ENCODE measurements at places on chromosomes 7 and 10.
A peak's percentile ranks its signal among the peaks of the same experiment; 100 is the strongest.

DNA sequence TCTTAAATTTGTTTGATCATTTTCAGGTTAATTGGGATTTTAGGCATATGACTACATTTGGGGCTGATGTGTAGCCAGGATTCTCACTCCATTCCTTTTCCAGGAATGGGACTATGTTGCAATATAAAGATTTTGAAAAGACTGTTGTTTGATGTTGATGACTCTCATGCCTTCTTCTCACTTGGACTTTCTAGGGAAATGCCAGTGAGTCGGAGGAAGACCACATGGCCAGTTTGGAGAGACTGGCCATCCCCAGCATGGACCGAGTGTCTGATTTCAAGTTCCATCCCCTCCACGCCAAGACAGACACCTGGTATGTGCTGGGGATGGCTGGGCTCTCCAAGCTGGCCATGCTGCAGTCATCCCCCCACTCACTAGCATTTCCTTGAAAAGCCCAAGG is 5.5 kb downstream of the IGFBP3 start:
- DNase-seq = no peak

GRCh38 chr7:126529833-126530232 is 722.9 kb downstream of the GRM8 start:
- no peak for DNase-seq

DNA sequence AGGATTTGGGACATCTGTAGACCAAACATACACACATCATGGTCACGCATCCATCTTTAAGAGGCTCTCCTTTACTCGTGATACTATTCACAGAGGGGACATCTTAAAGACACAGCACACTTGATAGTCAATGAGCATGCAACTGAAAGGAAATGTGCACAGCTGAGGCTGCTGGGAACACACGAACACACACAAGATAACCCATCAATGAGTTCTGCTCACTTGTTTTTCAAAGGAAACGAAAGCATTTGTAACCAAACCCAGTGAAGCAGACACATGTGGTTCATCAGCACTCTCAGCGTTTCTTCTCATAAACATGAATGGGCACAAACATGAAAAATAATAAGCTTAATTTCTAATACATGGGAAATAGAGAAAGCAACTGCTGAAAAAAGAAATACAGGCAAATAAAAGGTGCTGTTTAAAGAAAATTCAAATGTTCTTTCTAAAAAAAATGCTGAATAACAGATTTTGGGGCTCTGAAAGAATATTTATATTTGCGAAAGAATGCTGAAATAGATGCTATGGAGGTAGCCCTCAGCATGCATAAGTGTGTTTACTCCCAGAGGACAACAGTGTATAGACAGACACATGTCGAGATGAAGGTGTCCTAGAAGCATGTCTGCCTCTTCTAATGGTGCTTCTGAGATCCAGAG is 59.7 kb upstream of the LAMB4 start:
- DNase-seq = no peak

GRCh38 chr7:84975586-84976185 is 211.2 kb downstream of the SEMA3D start:
- DNase-seq = no peak

DNA sequence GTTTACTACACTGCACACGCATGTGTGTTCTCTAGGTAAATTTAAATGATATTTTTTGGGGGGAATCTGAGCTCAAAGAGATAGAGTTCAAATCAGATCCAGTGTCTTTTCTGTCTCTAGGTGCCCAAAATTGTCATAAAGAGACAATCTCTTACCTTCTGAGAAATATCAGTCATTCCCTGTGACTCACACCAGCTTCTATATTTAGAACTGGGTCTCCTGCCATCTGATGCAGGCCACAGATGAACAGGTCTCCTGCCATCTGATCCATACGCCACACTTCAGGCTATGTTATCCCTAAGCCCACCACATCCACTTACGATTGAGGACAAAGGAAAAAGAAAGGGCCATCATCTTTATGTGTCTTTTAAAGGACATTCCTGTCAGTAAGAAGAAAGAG is 136.3 kb upstream of the LAMB4 start:
- DNase-seq = no peak

GRCh38 chr7:36280840-36281812 is 108.5 kb upstream of the ANLN start:
- no peak for DNase-seq

DNA sequence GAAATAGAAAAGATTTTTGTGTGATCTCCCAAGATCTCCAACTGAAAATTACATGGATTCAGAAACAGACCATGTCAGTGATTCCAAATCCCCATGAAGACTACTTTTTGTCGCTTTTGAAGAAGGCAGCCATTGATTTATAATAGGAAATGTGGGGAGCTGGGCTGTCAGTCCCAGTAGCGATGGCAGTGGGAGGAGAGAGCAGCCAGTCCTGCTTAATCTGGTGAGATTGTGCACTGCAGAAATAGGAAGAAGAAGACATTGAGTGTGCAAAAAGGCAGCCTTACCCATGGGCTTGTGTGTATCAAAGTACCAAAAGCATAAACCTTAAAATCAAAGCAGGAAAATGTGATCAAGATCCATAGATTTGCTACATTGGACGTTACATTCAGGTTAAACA is 4.8 kb downstream of the ADRB1 start:
- DNase-seq = no peak

GRCh38 chr7:102925976-102926782 is 13.4 kb downstream of the LRRC17 start:
- no peak for DNase-seq

DNA sequence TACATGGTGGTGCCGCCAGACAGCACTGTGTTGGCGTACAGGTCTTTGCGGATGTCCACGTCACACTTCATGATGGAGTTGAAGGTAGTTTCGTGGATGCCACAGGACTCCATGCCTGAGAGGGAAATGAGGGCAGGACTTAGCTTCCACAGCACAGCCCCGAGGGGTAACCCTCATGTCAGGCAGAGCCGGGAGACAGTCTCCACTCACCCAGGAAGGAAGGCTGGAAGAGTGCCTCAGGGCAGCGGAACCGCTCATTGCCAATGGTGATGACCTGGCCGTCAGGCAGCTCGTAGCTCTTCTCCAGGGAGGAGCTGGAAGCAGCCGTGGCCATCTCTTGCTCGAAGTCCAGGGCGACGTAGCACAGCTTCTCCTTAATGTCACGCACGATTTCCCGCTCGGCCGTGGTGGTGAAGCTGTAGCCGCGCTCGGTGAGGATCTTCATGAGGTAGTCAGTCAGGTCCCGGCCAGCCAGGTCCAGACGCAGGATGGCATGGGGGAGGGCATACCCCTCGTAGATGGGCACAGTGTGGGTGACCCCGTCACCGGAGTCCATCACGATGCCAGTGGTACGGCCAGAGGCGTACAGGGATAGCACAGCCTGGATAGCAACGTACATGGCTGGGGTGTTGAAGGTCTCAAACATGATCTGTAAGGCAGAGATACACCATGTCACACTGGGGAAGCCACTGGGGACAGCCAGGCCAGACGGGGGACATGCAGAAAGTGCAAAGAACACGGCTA is 104.6 kb upstream of the TNRC18 start:
- DNase-seq = no peak

- DNase-seq = no peak
Measured at GRCh38 chr10:61688551-61689308, 26.0 kb downstream of the CABCOCO1 start.

GRCh38 chr10:99760321-99760720 is 22.1 kb upstream of the ABCC2 start:
- DNase-seq = no peak

- no peak for DNase-seq
Measured at GRCh38 chr7:116135306-116135705, 75.0 kb upstream of the TES start.

- no peak for DNase-seq
Measured at GRCh38 chr7:47143339-47143738, 438.6 kb downstream of the TNS3 start.

DNA sequence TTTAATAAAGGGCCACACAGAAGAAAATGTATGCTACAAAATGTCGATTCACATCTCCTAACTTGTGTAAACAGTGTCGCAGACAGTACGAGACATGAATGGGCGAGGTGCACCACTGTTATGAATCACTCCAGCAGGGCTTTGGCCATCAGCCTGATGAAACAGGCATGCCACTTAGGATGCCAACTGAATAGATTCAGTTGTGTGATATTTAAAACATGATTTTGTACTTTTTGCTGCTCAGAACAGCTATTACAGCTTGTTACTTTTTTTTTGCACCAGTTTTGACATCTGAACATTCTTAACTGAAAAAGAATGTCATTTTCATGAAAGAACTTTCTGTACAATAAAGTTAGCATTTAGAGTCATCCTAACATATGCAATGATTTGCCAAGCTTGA is 138.1 kb downstream of the VTI1A start:
- no peak for DNase-seq

- no peak for DNase-seq
Measured at GRCh38 chr10:17488848-17489247, 34.5 kb upstream of the ST8SIA6 start.

- DNase-seq = peak; percentile 39
Measured at GRCh38 chr7:149284343-149284742, 22.3 kb downstream of the ZNF783 start.

DNA sequence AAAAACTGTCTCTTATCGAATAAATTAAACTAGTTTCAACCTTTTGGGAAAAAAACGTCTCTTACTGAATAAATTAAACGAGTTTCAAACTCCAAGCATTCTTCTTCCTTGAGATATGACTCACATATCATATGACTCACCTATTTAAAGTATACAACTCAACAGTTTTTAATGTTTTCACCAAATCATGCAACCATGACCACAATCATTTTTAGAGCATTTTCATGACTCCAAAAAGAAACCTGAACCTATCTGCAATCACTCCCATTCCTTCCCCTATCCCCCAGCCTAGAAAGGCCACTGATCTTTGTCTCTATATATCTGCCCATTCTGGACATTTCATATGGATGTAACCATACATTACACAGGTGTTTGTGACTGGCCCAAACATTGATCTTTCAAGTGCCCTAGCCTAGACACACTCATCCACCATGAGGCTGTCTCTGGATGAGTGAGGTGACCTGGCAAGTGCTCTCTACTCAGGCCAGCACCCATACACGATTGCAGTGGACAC is 115.3 kb downstream of the PIP4K2A start:
- no peak for DNase-seq

- DNase-seq = no peak
Measured at GRCh38 chr7:81075150-81075549, 156.3 kb upstream of the SEMA3C start.

DNA sequence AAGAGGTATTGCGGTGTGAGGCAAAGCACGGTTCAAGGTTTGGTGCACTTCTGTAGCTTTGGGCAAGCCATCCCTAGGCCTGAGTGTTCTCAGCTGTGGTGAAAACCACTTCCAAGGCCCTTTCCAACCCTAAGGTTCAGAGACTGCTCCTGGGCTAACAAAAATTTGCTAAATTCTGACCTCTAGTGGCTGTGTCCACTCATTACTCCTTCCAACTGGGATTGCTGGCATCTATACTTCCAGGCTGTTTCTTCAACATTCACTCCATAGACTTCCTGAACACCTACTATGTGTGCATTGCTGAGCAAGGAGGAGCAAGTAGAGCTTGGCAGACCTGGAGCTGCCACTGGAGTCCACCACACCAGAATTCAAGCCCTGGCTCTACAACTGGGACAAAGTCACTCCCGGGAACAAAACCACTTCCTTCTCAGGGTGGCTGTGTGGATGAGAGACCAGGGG is 29.3 kb upstream of the SH3PXD2A start:
- DNase-seq = no peak

- DNase-seq = no peak
Measured at GRCh38 chr7:142348921-142349405, 91.1 kb upstream of the PRSS58 start.

DNA sequence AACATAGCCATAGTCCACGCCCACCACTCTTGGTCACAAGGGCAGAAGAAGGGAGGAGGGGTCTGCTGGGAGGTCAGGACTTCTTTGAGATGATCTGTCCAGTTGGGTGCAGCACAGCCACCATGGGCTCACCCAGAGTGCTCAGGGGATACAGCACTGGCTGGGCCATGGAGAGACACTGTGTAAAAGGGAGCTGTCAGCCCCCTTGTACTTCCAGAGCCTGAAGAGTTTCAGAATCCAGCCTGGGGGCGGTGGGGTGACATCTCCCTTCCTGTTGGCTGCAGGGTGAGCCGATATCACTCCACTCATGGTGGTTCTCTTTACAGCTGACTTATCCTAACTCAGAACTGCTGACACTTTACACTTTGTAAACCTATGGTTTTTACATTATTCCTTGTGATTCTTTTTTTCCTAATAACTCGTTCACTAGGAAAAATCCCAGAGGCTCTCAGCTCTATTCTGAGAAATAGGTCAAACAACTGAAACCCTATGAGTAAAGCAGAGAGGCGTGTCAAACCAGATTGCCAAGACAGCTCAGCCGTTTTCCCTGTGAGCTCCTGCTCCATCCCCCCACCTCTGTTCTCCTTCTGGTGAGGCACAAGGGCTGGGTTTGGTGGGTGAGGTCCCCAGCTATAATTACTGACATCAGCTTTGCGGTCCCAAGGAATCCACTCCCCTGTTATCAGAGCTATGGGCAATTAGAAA is 3.2 kb upstream of the MRPS24 start:
- DNase-seq = no peak

DNA sequence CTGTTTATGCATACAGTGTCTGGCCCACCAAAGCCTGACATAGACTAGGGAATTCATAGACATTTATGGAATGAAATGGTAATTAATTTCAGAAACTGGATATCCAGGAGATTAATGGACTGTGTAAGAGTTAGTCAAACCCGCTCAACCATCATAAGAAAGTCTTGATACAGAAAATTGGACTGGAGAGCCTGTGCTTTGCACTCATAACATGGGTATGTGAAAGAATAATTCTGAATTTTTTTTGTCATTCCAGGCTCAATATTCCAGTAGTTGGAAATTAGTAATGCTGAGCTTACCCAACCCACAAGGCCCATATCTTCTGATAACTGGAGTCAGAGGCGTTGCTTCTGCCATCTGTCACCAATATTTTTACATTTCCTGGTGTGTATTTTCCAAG is 799.7 kb upstream of the IGFBP3 start:
- no peak for DNase-seq

DNA sequence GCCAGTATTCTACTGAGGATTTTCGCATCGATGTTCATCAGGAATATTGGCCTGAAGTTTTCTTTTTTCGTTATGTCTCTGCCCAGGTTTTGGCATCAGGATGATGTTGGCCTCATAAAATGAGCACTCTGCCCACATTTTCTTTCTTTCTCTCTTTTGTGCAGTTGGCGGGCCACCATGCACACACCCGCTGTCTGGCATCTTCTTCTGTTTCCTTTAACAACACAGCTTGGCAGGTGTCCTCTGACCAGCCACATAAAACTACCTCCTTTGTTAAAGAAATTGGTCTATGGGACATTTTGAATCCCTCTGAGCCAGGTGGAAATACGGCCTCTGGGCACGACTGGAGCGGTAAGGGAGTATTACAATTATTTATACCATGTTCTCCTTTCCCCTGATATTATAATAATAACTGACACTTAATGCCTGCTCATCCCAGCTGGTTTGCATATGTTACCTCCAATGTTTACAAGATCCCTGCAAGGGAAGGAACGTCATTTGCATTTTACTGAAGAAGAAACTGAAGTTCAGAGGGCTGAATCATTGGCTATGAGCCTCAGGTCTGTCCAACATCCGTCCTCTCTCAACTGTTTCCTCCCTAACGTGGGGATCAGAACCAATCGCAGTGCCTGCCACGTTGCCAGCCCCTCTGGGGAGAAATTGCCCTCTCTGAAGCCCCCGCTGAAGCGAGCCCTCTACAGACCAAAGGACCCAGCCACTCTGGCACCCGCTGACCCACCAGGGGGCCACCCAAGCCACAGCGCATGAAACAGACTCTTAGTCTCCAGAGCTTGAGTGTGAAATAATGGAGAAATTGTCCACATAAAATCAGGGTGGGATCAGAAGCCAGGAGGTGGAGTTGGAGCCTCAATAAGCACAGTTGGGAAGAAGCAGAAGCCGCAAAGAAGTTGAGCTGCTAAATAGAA is 125.0 kb upstream of the FOXK1 start:
- DNase-seq = no peak
